ENCODE measurements at places on chromosomes 2 and 18. TPM values are rescaled to one million over a fixed set of nuclear protein-coding genes. Genes with fewer than 3 reads are reported as not detected.

GRCh38 chr18:2108591-2108990, 462.7 kb downstream of the METTL4 start:
- DNase-seq, result no peak

GRCh38 chr2:37119157-37119556, 34.8 kb downstream of the GPATCH11 start:
- DNase-seq, result no peak

GRCh38 chr18:47284721-47285395, 33.4 kb upstream of the SKOR2 start:
- no peak for DNase-seq

DNA sequence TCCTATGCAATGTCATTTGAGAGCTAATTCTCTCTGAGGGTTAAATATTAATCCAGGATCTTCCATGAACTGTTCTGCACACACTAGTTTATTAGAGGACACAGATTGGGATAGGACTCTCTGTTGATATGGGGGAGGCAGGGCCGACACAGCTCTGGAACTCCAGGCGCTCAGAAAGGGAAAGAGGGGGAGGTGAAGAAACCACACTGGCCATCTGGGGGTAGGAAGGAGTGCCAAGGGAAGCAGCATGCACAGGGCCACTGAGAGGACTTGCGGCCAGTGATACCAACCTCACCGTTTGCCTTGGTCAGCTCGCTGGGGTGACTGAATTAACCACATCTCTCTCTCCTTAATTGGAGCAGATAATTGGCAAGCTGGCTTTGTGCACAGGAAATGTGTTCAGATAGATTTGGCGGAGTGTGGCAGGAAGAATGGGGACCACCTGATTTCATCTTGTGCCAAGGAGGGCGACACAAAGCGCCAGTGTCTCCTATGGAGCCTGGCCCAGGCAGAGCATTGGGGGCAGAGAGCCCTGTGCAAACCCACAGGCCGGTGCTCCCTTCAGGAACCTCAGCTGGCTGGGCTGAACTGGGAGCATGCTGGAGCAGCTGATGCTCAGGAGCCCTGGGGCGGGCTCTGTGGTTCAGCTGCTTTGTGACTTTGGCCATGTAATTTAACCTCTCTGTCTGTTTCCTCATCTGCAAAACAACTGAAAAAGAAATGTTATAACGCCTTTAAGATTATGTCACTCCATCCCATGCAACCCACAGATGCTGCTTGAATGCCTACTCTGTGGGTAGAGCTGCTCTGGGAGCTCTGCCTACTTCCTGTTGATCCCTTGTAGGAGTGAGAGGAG, 114.7 kb upstream of the STON1 start:
- no peak for DNase-seq

- DNase-seq, result no peak
Measured at GRCh38 chr18:23970161-23971096, 44.1 kb upstream of the TTC39C start.

DNA sequence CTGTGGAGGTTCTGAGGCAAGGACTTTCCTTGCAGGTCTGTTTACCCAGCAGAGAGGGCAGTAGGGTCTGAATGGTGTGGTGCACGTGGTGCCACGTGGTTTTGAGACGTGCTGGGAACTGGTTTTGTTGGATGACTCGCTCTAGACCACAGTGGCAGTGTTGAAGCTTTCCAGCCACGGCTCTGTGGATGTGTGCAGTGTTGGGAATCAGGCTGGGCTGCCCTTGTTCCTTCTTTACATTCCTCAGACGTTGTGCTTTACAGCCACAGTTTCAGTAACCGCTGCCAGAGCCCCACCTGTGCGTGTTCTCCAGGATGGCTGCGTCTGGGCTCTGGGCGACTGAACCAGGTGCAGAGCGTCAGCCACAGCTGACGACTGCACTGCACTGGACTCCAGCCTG, 8.2 kb downstream of the CTDP1 start:
- DNase-seq, result no peak

PROC gene
- 2.8 TPM for polyA plus RNA-seq

- no peak for DNase-seq
Measured at GRCh38 chr2:226759768-226760167, 39.9 kb downstream of the IRS1 start.

- DNase-seq, result no peak
Measured at GRCh38 chr18:61734396-61734795, 158.4 kb downstream of the RNF152 start.
